Keratinocyte (primary cell): ENCODE measurements at places on chromosomes 16 and 17. TPM values are rescaled to one million over a fixed set of nuclear protein-coding genes. Genes with fewer than 3 reads are reported as not detected.

- peaks cover 7% of the 10 kb centered on the region for H3K4me1 ChIP-seq
- peaks cover 7% of the 10 kb centered on the region for H3K36me3 ChIP-seq
- DNase-seq = no peak
- H3K27ac ChIP-seq = no peak overlapping the region
- H3K27me3 ChIP-seq = no peaks in the 10 kb centered on the region
Measured at GRCh38 chr17:57631871-57632270, 113.2 kb downstream of the CCDC182 start.

- H3K27ac ChIP-seq = no peak overlapping the region
- no peaks in the 10 kb centered on the region for H3K36me3 ChIP-seq
- no peaks in the 10 kb centered on the region for H3K27me3 ChIP-seq
Measured at GRCh38 chr16:64754279-64754678, 367.6 kb downstream of the CDH11 start.

Gene ADCY7
- polyA plus RNA-seq = 5.1 to 9.6 TPM (median 6.8 TPM) in 3 replicates

Gene CMC2
- 82.4 to 92.2 TPM (median 91.8 TPM) in 3 replicates for polyA plus RNA-seq

DNA sequence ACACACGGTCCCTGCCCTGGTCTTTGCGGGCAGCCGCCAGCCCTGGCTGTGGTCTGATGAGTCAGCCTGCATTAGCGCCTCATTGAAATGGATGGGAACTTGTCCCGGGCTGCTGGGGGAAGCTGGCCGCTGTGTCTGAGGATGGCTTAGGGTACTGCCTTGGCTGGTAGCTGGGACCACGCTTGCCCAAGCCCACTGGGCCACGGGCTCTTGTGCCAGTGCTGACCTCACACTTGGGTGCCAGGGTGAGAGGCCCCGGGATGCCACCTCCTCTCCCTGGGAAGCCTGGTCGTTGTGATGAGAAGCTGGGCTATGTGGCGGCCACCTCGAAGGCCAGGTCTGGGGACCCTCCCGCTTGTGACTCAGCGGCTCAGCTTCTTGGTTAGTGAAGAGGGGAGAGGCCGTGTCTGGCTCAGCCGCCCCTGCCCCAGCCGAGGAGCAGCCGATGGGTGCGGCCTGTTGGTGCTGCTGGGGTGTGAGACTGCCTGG lies 10.7 kb downstream of the CACNA1H start:
- DNase-seq = no peak
- no peaks in the 10 kb centered on the region for H3K36me3 ChIP-seq
- H3K27ac ChIP-seq = no peak overlapping the region
- no peaks in the 10 kb centered on the region for H3K4me1 ChIP-seq
- H3K4me3 ChIP-seq = no peak overlapping the region
